ENCODE measurements at places on chromosomes 5 and 9.

- no peak for DNase-seq
Observed at GRCh38 chr5:123203105-123203800, 114.2 kb downstream of the PRDM6 start.

DNA sequence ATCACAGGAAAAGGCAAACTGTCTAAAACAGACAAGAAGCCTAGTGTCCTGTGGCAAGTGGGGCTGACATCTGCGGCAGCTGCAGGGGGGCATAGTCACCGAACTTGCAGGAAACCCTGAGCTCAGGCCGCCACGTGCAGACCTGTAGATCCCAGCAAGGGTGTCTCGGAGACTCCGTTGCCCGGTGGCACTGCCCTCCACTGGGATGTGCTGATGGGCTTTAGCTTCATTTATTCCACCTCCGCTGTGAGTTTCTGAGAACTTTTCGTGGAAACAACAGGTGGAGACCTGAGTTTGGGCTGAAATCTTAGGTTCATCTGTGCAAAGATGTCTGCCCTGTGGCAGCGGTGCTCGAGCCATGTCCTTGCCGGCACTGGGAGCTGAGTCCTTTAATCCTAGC lies 22.1 kb downstream of the CEP72 start:
- no peak for DNase-seq

GRCh38 chr9:98365781-98366180 lies 110.3 kb upstream of the TBC1D2 start:
- DNase-seq: no peak

DNA sequence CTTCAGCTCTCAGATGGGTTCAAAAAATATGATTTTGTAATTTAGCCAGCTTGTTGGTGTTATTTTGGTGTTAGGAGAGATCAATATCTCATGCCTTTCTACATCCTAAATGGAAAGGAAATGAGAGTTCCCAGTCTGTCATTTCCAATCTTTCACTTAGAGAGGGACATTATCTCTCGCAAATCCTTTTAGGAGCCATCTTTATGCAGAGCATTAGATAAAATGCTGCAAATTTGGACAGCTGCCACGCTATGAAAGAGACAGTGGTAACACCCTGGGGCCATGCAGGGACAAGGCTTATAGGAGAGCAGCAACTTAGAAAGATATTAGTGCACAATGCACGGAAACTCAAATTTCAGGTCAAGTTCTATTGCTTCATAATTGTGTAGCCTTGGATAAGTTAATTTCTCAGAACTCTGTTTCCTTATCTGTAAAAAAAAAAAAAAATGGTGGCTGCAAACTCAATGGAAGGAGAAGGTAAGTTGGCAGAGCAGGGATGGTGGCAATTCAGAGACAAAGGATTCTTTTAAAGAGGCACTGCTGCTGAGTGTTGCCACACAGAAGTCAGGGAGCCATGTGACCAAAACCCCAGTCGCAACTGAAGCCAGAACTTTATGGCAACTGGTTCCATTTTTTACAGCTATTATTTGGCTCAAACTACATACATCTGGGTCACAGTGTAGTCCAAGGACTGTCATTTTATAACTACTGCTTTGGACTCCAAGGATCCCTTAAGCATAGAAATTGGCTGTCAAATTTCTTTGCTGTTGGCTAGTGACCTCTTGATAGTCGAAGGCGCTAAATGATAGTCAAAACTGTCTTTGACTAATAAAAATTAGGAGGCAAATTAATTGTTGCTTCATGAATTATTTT lies 210.2 kb downstream of the FRMD3 start:
- DNase-seq: no peak

GRCh38 chr9:136132512-136133050 lies 13.9 kb upstream of the TMEM250 start:
- no peak for DNase-seq

DNA sequence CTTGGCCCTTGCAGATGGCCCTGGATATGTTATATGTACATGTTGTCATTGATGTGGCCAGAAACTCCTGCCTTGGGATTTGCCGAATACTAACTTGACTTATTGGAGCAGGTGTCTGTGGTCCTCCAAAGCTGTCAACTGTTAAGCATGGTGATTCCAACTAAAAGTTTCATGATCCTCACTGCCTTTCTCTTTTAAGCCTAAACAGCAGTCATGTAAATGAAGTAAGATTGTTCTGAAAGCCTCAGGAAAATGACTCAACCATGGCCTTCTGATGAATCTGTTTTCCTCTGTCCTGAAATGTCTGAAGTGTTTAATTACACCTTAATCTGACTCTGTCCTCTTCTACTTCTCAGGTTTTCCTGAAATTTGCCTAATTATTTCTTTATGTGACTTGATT lies 245.0 kb downstream of the FAM114A2 start:
- DNase-seq: no peak

GRCh38 chr9:127776195-127776923 lies 2.1 kb downstream of the SH2D3C start:
- DNase-seq: no peak

GRCh38 chr5:125696762-125697161 lies 726.4 kb upstream of the GRAMD2B start:
- no peak for DNase-seq

- no peak for DNase-seq
Observed at GRCh38 chr5:59956130-59956783, 62.7 kb upstream of the PDE4D start.

GRCh38 chr5:50881407-50881806 lies 215.0 kb downstream of the PARP8 start:
- no peak for DNase-seq

- DNase-seq: no peak
Observed at GRCh38 chr9:82299870-82300269, 311.3 kb downstream of the SPATA31D1 start.

- DNase-seq: no peak
Observed at GRCh38 chr5:172564883-172565282, 76.2 kb upstream of the NEURL1B start.

- DNase-seq: no peak
Observed at GRCh38 chr9:121950441-121950840, 142.7 kb downstream of the TTLL11 start.

- DNase-seq: no peak
Observed at GRCh38 chr9:96014078-96014477, 138.6 kb downstream of the ERCC6L2 start.

GRCh38 chr5:103693517-103693916 lies 130.9 kb upstream of the NUDT12 start:
- DNase-seq: no peak

- DNase-seq: no peak
Observed at GRCh38 chr9:123868002-123868401, 61.9 kb downstream of the DENND1A start.

GRCh38 chr5:158294701-158295100 lies 435.8 kb upstream of the CLINT1 start:
- DNase-seq: no peak

- DNase-seq: no peak
Observed at GRCh38 chr5:171957591-171958251, 48.7 kb downstream of the FBXW11 start.

- DNase-seq: no peak
Observed at GRCh38 chr9:72476617-72477437, 44.6 kb upstream of the TMC1 start.

DNA sequence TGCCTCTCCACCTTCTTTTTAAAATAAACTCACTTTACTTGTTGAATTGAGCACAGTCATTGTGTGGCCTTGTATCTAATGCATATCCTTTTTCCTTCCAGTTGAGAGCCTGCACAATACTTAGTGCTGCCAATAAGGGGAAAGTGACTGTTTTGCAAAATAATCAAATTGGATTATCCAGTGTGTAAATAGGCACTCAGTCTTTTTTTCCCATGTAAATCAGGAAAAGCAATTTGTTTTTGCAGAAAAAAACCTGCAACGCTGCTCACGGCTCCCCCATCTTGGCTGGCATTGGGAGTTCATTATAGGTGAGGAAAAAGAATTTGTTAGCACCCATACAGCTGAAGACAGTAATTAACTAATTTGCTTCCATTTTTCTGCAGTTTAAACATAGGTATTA lies 299.9 kb downstream of the CSNK1G3 start:
- DNase-seq: no peak

GRCh38 chr5:74026310-74026709 lies 400.3 kb downstream of the ARHGEF28 start:
- no peak for DNase-seq

DNA sequence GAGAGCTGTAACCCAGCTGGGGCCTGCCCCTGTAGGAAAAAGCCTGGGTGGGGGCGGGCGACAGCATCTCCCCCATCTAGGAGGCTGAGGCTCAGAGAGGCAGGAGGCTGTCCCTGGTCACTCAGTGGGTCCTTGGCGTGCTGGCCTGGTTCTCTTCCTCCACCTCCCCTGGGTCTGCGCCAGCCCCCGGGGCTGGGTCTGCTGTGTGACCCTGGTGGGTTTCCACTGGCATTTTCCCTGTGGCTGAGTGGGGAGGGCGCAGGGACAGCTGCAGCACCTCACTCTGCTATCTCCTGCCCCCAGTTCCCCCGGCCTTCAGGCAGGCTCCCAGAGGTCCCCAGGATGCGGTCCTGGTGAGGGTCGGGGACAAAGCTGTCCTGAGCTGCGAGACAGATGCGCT lies 59.5 kb upstream of the ASS1 start:
- DNase-seq: no peak

DNA sequence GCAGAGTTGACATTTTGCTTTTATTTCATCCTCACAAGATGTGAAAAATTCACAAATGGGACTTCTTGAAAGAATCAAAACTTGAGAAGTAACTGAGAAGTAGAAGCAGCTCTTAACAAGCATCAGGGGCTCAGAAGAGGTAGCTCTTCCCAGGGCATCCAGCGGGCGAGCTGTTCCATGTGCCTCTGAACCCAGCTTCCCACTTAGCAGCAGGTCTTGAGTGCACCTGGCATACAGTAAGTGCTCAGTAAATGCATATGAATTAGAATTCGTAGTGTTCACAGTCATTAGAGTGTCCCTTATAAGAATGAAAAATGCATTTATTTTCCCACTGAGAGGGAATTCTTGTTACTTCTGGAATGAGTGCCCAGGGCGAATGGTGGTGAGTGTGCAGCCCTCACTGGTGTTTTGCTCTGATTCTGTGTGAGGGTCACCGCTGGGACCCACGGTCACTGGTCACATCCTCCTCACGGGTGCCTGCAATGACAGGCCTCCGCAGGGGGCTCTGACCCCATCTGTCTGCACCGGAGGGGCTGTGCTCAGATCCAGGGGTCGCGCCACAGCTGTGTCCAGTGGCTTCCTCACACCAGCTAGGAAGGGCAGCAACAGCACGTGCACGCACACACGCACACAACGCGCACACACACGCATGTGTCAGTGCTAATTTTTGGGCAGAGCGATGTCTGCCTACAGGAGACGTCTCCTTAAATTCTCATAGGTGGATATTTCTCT lies 26.9 kb downstream of the EXOC3 start:
- DNase-seq: no peak

DNA sequence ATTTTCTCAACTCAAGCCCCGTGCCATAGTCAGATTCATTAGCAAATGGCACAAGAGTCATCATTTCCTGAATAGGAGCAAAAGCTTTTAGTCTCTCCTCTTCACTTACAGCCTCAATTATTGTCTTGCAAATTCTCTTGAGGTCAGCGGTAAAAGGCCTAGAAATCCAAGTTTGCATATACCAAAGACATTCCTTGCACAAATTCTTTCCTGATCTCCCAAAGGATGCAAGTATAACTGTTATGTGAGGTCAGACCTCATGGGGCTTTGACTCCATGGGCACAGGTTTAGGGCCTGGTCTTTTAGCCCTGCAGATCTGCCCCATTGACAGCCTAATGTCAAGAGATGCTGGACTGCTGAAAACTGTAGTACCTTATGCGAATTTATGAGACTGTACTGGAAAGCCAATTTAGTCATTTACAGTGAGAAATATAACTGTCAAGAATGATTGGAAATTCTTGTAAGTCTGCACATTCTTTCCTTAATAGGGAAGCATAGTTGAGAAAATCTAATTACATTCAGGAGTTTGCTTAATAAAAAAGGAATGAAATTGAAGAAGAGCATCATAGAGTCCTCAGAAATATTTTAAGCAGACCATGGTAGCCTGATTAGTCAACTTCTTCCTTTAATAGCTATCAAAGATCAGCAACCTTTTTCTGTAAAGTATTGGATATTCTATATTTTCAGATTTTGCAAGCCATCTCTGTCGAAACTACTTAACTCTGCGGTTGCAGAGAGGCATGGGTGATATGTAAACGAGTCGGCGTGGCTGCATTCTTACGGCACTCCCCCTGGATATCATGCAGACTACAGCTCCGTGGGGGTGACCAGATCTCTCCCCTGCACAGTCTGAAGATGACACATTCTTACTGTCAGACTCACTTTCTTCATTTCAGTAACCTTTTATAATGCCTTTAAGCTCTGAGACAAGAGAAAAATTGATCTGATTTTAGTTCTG lies 45.2 kb downstream of the GCNT4 start:
- no peak for DNase-seq

DNA sequence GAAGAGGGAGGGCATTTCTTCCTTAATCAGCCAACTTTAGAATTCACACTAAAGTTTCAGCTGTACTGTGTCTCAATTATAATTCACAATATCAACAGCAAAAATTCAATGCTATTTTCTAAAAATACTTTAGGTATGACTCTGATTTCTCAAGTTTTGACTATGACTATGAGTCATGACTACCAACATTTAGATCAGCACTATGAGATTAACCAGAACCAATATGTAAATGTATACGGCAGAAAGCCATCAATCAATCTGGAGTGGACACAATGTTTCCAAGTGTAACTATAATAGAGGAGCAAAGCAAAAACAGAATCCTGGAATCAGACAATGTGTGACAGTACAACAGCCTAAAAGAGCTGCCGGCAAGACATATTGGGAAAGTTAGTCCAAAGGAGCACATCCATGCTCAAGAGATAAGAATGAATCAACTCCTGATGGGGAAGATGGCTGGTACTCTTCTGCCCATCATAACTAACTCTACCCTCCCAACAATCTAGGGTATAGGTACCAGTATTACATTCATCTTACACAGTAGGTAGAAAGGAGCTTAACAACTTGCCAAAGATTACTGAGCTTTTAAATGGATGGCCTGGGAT lies 294.4 kb downstream of the SEMA5A start:
- DNase-seq: no peak

DNA sequence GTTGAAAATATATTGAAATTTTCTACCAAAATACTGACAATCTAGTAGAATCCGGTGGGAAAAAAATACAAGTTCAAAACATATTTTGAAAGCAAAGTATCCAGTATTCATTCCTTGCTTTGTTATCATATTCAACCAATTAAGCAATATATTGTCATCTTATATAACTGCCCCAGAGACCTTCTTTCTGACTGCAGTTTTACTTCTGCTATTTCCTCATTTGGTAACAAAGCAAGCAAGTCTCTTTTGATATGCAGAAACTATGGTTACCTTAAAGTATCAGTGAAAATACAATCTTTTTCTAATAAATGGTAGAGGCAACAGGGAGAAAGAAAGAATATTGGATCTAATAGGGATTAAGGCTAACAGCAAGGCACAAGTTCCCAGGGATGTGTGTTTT lies 663.7 kb upstream of the MEF2C start:
- no peak for DNase-seq

GRCh38 chr9:116096853-116097252 lies 56.7 kb upstream of the PAPPA start:
- DNase-seq: no peak
